Frontal cortex (tissue), 4 donors: ENCODE measurements at places on chromosomes 5 and 9.

- DNase-seq = no peak
These were observed 3.1 kb downstream of the EGFL7 start for GRCh38 chr9:136665704-136666371.

DNA sequence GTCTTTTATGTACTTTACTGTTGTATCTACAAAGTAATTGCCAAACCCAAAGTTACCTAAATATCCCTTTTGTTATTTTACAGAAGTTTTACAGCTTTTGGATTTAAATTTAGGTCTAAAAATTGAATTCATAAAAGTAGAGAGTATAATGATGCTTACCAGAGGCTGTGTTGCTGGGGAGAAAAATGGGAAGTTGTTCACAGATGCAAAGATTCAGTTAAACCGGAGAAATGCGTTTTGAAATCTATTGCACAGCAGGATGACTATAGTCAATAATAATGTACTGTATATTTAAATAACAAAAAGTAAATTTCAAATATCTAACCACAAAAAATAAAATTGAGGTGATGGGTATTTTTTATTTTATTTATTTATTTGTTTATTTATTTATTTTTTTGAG is 2.6 kb upstream of the ANKRD18A start:
- no peak for DNase-seq

DNA sequence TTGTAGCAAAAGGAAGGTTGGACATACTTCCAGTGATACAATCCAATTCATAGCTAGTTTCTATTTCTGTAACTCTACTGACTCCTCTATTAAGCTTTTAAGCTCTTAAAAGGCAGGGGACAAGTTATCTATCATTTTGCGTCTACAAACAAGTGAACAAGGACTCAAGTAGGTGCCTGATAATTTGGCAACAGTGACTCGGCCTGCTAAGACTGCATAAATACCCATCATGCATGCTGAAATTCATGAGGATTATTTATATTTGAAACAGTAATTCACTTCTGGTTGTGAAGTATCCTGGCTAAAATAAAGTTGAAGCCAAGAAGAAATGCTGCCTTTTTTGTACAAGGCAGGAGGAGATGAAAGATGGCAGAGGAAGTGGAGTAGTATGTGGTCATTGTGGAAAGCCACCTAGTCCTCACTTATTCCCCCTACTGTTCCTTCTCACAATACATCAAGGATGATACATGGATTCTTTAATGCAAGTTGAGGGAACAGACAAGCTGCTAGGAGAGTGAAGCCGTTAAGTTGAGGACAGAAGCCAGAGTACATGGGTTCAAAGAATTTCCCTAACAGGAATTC is 74.0 kb downstream of the MRPS27 start:
- DNase-seq = no peak

DNA sequence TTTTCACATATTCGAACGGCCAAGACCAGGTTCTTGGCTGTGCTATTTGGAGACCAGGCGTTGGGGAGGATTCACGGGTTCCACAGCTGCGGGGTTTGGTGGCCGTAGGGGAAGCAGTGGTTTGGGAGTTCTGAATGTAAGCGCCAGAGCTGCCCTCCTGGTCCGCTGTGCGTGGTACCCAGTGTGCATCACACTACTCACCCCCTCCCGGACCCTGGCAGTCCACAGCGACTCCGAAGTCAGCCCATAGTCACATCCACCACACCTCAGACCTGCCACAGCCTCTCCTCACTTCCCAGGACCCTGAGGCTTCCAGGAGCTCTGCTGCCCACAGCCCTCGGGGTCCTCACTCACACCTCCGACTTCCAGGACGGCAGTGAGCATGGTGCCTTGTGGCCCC is 26.8 kb downstream of the AMBP start:
- no peak for DNase-seq

DNA sequence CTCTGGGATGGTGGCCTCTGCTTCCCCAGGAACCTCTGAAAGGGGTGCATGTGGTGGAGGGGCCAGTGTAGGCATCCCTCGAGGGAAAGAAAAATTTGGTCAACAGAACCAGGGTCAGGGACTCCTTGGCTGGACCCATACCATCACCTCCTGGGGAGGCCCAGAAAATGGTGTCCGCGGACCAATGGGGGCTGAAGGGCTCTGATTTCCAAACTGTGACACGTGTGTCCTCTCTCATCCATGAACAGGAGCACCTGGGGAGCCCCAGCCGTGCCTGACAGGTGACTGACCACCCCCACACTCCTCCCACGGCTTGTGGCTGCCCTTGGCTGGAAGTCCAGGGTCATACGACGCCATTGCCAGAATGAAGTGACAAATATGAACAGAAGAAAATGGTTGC is 3.9 kb downstream of the FCN2 start:
- DNase-seq = no peak

DNA sequence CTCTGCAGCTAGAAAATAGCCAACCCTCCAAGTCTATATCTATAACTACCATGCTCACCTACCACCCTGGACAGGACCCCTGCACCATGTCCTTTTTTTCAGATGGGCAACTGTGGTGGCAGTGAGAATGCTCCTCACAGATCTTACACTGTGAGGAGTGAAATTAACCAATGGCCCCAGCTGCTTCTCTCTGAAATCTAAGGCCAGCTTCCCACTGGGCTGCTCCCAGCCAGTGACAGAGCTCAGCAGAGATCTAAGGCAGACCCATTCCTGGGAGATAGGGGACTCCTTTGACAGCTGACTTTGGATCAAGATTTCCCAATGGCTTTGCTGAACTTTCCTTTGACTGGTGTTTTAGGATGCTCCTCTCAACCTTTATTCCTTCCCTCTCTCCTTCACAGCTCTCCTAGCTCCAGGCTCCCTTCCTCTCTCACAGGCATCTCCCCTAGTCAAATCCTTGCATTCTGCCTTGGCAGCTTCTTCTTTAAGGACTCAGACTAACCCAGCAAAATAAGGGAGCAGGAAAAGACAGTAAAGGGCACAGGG is 1.6 kb upstream of the ARAP3 start:
- no peak for DNase-seq

- DNase-seq = no peak
These were observed 313.0 kb downstream of the GABRB2 start for GRCh38 chr5:161233553-161233952.

- no peak for DNase-seq
These were observed 70.9 kb downstream of the PKD2L2 start for GRCh38 chr5:137960141-137960540.

GRCh38 chr5:43556857-43557542 is at the start of gene PAIP1:
Gene PAIP1, minus strand, starts transcription at chr5:43557077. Its CDS starts 231 bp downstream, at chr5:43556846.
- peak; percentile 88 for DNase-seq

DNA sequence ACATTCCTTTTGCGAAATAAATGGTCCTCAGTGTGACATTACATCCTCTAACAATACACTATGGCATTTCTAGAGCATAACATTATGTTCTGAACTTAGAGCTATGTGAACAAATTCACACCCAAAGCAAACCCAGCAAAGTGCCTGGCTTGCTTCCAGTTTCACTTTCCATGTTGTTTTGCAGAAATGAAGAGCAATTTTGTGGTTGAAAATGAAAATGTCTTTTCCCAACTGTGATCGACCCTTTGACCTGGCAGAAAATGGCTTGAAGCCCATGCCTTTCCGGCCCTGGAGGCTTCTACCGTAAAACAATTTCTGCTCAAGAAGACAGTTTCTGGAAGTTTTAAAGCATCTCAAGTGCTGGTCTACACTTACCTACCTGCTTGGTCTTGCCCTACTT is 344.7 kb upstream of the RGMB start:
- no peak for DNase-seq

DNA sequence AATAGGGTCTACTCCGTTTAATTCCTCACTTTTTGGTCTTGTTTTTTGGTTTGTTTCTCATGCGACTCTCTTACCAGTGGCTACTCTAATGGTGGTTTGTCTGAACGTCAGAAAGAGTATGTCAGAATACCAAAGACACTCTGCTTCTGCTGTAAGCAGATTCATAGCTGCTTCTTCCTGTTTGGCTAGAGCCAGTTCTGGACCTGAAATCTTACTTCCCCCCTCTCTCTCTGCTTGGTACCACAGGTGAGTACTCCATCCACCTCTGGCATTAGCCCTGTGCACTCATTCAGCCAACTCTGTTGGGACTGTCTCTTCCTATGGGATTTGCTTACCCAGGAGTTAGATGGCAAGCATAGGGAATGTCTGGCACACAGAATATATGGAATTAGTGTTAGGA is 6.6 kb downstream of the ZCCHC7 start:
- no peak for DNase-seq

DNA sequence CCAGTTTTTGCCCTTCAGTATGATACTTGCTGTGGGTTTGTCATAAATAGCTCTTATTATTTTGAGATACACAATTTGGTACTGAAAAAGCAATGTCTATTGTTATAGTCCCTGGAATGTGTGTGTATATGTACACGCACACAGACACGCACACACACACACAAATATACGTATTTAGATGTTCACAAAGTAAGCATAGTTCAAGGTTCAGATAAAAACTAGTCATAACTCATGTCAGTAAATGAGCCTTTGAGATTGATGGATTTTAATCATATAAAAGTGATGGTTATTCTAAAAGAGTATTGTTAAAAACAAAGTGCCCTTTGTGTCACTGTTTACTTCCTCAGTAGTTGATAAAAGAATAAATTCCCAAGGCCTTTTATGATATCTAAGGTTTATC is 147.3 kb downstream of the PARP8 start:
- DNase-seq = no peak

DNA sequence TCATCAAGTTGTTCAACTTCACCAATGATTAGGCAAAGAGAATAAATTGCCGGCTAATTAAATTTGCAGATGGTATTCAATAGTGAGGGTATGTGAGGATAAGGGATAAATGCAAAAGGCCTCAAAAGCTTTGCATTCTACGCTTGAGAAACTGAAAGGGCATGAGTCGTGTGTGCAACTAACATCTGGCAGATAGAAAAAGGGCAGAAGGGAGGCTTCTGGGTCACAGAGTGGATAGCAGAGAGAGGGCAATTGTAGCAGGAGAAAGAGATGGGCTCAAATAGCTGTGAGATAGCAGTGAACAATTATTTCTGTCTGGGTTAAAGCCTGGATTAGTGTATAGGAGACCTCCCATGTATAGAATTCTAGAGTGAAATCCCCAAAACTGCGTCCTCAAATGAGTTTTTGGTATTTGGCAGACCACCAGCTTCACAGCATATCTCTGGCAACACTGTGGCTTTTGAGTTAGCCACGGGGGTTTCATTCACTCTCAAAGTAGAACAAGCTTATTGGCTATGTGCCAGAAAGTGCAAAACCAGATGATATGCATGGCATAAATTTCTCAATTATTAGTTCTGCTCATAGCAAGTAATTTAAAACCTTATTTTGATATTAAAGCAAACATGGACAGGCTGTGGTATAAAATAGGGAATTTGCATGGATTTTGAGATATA is 586.3 kb downstream of the BRINP1 start:
- DNase-seq = no peak

DNA sequence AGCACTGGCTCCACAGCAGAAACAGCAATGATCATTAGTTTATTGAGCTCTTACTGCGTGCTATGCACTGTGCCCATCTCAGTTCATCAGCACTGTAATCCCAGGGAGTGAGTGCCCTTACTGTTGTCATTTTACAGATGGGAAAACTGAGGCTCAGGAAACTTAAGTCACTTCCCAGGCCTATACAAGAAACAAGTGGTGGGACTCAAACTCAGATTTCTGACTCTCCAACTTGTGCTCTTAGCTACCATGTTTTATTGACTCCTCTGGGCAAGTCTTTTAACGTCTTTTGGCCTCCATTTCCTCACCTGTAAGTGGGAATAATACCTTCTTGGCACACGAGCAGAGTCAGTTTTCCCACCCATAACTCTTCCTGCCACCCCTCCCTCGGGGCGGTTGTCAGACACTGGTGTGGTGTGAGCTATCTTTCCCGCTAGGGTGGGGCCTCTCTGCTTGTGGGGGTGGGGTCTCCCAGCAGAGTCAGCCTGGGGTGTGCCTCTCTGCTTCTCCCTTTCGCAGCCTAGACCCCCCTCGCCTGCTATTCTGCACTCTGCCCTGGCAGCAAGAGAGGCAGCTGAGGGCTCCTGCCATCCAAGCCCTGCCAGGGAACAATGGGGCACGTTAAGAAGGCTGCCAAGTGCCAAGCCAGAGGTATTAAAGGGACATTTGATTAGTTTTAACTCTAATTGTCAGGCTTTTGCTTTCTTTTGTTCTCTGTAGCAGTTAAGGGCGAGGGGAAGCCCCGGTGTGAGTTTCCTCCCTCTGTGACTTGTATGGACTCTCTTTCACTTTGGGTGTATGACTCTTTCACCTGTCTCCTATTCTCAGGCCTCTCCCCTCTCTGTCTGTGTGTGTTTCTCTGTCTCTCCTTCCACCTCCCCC is 12.1 kb downstream of the GALNT10 start:
- no peak for DNase-seq

DNA sequence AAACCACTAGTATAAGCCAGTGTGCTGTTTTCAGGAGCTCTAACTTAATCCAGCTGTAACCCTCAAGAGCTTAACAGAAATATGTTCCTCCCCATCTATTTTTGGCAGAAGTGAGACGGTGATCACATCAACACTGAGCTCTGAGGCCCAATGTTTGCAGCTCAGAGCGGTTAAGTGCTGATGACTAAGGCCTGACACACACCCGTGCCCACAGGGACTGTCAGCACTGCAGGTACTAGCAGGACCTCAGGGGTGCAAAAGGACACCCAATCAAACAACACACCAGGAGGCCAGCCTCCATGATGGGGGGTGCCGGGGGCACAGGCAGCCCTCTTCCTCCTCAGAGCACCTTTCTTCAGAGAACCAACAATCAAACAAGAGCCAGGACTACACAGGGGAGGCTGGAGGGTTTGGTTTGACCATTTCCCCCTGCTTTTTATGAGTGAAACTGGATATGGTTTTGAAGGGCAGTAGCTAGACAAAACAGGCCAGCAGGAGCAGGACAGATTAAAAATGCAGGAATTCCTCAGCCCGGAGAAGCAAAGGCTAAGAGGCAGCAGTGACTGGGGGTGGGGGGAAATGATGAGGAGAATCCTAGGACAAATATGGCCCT is 61.3 kb downstream of the RAPGEF1 start:
- DNase-seq = no peak

DNA sequence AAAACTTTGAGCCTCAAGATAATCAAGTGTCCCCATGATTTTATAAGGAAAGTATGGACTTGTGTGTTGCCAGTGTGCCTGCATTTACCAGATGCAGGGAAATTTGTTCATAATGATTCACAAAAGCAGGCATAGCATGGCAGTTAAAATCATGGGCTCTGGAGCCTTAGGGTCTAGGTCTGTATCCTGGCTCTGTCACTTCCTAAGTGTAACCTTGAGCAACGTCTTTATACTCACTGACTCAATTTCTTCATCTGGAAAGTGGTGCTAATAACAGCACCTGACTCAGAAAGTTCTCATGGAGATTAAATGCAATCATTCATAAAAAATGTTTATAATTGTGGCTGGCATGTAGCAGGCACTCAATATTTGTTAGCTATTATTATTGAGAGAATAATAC is 234.9 kb downstream of the SAXO1 start:
- DNase-seq = no peak
